Common myeloid progenitor, CD34-positive (primary cell): ENCODE measurements at places on chromosomes 4 and X.

- H3K4me1 ChIP-seq, result no peaks in the 10 kb centered on the region
- DNase-seq, result no peak
- no peak overlapping the region for H3K27ac ChIP-seq
These were observed 401.8 kb downstream of the PRDM5 start for GRCh38 chr4:120520761-120521160.

DNA sequence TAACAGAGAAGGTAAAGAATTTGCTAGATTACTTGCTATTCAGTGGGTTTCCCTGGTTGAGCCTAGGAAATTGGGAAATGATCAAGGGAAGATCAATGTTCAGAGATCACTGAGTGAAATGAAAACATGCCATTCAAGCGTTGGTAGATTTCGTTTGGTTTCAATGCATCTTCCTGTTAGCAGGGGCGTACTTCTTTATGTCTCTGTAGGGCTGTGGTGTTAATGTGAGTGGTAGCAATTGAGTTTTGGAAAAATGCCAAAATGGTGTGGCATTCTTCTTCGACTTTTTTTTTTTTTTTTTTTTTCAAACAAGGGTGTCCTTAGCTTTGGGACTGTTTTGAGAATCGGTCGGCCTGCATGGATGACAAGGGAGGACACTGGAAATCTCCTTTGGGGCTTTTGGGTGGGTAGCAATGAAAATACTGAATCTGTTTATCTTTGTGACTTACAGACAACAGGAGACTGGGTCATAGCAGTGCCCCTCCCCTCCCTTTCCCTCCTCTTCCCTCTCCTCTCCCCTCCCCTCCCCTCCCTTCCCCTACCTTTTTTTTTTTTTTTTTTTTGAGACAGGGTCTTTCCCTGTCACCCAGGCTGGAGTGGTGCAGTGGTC is 50.4 kb downstream of the SPRY1 start:
- H3K36me3 ChIP-seq, result no peaks in the 10 kb centered on the region
- H3K4me1 ChIP-seq, result peaks cover 38% of the 10 kb centered on the region
- H3K4me3 ChIP-seq, result no peak overlapping the region

GRCh38 chr4:140450352-140450751 is 22.9 kb upstream of the CLGN start:
- no peaks in the 10 kb centered on the region for H3K27me3 ChIP-seq
- no peaks in the 10 kb centered on the region for H3K4me1 ChIP-seq
- H3K36me3 ChIP-seq, result no peaks in the 10 kb centered on the region
- no peak for DNase-seq

DNA sequence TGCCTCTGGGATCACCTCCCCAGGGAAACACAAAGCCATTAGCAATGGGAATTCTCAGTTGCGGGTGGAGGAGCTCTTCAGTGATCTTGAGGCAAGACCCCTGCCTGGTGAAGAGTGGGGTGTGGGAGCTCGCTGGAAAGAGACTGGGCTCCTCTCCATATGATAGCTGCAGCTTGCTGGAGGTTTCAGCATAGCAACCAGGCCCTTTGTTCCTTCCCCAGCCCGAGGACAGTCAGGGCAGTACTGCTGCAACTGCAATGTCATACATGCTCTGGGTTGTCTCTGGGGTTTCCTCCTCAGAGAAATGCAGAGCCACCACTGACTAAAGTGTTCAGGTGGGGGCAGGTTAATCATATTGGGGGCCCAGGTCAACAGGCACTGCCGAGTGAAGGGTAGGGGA is 81.3 kb downstream of the ARHGAP24 start:
- no peak overlapping the region for H3K4me3 ChIP-seq
- H3K36me3 ChIP-seq, result no peaks in the 10 kb centered on the region
- no peaks in the 10 kb centered on the region for H3K4me1 ChIP-seq
- no peak for DNase-seq
- no peaks in the 10 kb centered on the region for H3K27me3 ChIP-seq

GRCh38 chr4:83011689-83012199 is 1.1 kb upstream of the LIN54 start:
- peaks cover 37% of the 10 kb centered on the region for H3K4me1 ChIP-seq
- no peaks in the 10 kb centered on the region for H3K36me3 ChIP-seq
- peak overlapping the region; percentile 89 for H3K27ac ChIP-seq
